ENCODE measurements at places on chromosomes 6 and 20. TPM values are rescaled to one million over a fixed set of nuclear protein-coding genes. Genes with fewer than 3 reads are reported as not detected.

DNA sequence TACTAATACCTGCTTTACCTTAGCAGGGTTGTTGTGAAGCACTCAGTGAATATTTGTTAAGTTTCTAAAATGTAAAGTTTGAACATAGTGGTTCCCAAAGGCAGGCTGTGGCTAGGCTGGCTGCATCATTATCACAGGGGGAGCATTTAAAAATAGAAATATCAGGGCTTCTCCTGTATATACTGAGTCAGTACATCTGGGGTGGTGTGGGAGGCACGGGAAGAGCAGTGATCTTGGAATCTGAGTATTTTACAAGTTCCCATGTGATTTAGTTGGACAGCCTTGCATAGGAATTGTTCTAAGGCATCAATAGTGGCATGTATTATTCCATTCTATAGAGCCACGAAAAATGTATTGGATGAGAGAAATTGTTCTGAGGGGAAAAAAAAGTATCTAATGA is 8.0 kb downstream of the CDC5L start:
- no peak for DNase-seq

GRCh38 chr6:18976091-18976490 is 588.9 kb downstream of the RNF144B start:
- DNase-seq: no peak

- no peak for DNase-seq
Measured at GRCh38 chr6:106512968-106513574, 116.2 kb downstream of the RTN4IP1 start.

DNA sequence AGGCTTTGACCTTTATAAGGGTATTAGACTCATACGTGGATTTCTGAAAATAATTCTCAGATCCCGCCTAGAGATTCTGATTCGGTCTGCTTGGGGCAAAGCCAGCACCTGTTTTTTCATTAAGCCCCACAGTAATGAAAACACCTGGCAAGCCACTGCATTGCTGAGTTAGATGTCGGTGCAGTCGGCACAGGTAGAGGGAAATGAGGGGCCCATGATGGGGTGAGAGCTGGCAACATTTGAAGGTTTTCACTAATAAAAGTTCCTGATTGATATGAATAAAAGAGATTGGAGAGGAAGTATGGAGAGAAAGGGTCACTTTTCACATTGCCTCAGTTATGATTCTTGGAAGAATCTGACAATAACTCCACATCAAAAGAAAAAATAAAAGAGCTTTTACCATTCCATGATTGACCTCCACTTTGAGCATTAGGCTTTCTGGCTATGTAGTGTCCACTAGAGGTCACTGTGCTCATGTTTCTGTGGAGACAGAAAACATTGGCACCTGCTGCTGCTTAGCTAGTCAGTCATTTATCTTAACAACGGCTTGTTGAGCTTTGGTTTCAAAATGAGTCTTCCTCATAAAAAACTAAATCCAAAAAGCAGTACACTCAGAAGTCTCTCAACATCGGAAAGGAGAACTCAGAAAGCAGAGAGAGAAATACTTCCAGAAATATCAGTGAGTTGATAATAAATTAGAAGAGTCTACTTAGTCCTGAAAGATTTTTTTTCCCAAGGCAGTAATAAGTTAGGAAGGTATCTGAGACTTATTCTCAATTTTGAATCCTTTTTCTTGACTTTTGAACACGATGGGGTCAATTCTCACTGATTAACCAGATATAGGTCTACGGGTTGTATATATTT is 53.3 kb upstream of the KLHL31 start:
- peak; percentile 82 for DNase-seq

- DNase-seq: no peak
Measured at GRCh38 chr20:22688485-22688884, 104.1 kb upstream of the FOXA2 start.

DNA sequence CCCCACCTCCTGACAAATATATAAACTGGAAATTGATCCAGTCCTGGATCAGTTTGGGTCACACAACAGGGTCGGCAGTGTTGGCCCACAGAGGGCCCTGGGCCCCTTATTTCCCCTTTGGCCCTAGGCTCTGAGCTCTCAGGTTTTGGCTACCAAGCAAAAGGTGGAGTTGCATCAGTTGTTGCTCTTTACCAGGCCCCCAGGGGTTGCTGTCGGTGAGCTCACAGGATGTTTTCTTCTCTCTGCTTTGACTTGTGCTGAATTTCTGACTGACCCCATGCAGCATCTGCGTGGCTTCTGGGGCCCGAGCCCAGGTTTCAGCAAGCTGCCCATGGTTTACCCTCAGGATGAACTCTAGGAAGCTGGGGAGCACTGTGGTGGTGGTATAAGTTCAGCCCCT is 44.6 kb downstream of the PPARD start:
- DNase-seq: peak; percentile 53

DNA sequence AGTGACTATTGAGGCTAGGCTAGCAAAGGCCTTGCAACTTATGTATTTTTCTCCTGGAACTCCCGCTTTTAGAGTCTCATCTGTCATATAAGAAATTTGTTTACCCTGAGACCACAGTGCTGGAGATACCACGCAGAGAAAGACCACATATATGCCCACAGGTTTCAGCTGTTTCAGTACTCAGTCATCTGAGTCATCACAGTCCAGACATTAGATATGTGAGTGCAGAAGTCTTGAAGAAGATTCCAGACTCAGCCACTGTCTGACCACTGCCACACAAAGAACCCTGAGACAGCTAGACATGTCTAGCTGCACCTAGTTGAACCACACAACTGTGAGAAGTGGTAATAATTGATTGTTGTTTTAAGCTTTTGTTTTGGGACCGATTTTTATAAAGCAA is 648.3 kb downstream of the EPM2A start:
- DNase-seq: no peak

GRCh38 chr6:133892813-133893691 is 4.1 kb downstream of the TCF21 start:
- DNase-seq: no peak

- DNase-seq: no peak
Measured at GRCh38 chr20:55678126-55678525, 327.2 kb downstream of the CBLN4 start.

DNA sequence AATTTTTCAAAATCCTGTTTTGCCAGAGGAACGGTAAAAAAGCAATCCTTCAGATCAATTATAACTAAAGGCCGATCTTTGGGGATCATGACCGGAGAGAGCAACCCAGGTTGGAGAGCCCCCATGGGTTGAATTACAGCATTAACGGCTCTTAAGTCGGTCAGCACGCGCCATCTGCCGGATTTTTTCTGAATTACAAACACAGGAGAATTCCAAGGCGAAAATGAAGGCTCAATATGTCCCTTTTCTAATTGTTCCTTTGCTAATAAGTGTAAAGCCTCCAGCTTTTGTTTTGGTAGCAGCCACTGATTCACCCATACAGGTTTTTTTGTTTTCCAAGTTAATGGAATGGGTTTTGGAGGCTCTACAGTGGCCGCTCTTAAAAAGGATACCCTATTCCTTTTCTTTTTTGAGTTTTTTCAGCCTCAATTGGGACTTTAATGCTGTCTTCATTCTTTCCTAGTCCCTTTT is 16.9 kb upstream of the PTCRA start:
- DNase-seq: peak; percentile 71

GRCh38 chr6:36127462-36128016 is 2.8 kb upstream of the MAPK13 start:
- DNase-seq: peak; percentile 94

DNA sequence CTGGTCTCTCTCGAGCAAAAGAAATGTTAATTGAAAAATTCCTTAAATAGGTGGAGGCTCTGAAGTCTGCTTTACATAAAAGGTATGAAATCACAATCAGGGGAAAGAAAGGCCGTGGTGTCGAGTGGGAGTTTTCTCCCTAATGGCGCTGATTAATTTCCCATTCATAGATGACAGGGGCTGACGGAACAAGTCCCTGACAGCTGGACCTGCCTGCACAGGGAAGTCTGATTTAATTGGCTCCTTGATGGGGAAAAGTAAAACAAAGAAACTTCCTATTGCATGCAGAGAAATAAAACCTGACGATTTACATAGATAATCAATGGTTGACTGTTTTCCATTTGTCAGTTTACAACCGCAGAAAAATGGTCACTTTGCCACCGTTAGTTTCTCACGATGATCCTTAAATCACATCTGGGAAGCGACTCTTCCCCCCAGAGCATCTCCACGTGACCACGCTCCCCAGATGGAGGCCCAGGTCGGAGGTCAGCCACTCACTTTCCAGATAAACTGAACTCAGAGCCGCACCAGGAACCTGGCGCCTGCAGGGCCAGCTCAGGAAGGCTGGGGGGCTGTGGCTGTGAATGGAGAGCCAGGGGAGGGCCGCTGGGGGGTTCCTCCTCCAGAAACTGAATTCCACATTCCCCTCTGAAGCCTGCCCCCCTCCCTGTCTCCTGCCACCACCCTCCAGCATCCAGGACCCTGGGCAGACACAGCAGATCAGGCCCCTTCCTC is 55.3 kb downstream of the DLL1 start:
- DNase-seq: no peak

DNA sequence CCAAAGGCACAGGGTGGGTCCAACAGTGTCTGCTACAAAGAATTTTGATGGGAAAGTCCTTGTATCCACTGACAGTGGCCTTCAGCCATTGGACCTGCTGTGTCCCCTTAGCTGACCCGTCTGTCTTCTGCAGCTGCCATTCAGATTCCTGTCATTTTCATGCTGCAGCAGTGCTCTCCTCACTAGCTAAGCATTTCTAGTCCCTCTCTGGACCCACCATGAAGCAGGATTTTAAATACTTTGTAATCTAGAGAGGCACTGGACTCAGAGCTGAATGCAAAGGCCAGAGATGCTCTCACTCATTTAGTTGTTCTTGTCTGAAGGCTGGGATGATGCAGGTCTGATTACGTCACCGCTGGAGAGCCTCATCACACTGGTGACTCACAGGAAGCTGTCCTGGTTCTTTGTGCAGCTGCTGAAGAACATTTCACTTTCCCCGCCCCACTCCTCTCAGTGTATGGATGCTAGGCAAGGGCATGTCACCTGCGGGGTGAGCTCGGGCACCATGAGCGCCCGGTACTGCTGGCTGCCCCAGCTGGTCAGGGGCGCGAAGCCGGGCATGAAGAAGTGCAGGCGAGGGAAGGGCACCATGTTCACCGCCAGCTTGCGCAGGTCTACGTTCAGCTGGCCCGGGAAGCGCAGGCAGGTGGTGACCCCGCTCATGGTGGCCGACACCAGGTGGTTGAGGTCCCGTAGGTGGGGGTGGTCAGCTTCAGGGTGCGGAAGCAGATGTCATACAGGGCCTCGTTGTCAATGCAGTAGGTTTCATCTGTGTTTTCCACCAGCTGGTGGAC is 19.4 kb upstream of the TUBB2A start:
- peak; percentile 93 for DNase-seq

DNA sequence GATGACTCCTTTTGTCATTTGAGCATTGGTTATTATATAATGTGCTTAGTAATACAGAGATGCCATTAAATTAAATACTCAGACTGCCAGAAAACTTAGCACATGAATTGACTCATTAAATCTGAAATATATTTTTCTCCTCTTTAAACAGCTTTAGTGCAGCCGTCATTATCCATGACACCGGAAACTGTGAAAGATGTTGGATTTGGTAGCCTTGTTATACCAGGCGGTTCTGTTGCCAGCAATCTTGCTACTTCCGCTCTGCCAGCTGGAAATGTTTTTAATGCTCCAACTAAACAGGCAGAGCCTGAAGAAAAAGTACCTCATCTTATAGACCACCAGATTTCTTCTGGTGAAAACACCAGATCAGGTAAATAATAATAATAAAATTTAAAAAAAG is 97.6 kb downstream of the SCAF8 start:
- DNase-seq: no peak

DNA sequence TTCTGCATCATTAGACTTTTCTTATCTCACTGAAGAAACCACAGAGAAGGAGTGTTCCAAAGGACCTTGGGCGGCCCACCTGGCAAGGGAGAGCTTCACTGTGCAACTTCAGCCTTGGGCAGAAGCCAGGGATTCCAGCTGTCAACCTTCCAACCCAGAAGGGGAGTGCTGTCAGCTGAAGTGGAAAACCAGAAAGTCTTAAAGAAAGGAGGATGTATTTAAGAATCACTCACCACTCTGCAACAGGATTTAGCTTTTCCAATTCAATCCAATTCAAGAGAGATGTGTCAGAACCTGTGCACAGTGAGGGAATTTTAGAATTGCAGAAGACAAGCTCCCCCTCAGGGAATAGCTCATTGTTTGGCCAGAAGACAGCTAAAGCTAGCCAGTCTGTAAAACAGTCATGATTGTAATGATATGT is 553.7 kb downstream of the CD83 start:
- no peak for DNase-seq

DNA sequence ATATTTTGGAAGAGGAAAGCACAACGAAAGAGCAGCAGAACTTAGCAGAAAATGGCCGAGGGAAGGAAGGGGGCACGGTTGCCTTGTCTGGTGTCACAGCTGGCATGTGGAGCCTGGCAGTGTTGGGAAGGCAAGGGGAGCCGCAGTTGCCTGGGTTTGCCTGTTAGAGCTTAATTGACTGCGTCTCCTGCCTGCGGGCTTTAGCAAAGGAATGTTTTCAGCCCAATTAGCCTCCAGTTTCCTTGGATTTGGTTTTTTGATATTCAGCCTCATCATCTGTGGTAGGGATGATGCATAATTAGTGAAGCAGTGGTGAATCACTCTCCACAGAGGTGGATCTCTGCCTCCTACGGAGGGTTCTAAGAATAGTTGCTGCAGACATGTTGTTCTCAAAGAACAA is 832.6 kb downstream of the QKI start:
- no peak for DNase-seq

- DNase-seq: no peak
Measured at GRCh38 chr6:111515259-111515658, 32.2 kb upstream of the REV3L start.

GRCh38 chr20:15561707-15562404 is 1011.4 kb downstream of the KIF16B start:
- no peak for DNase-seq

DNA sequence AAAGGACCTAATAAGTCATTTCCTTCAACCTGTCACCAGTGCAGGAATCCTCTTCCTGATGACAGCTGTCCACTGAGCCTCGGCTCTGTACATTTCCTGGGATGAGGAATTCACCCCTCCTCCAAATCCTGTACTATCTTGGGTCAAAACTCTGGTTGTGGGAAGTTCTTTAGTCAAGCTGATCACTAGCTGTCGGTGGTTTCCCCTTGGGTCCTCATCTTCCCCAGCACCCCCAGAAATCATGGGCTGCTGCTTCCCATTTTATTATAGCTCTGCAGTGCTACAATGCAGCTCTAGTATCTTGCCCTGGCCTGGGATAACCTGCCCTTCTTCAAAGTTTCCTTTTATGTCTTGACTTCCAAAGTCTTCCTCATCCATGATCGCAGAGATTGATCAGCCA is 14.6 kb upstream of the ADA start:
- DNase-seq: no peak

- no peak for DNase-seq
Measured at GRCh38 chr6:108210556-108210955, 44.7 kb downstream of the NR2E1 start.

The LTA gene
- total RNA-seq: not detected

The OR2B2 gene
- not detected for total RNA-seq

The ELOVL4 gene
- total RNA-seq: under 0.01 TPM

The LPA gene
- not detected for total RNA-seq

The FAXC gene
- 1.3 TPM for total RNA-seq

All from lung microvascular endothelial cell (primary cell).